ENCODE measurements at places on chromosomes 5 and 9. TPM values are rescaled to one million over a fixed set of nuclear protein-coding genes. Genes with fewer than 3 reads are reported as not detected.

Gene DNAI1
- not detected for total RNA-seq

Gene PCDHB13
- 1.1 TPM for total RNA-seq

Gene FOXB2
- not detected for total RNA-seq

Gene LHX2
- total RNA-seq, result not detected

Gene GABRA6
- not detected for total RNA-seq

Gene TOR4A
- total RNA-seq, result 35.7 TPM

Gene ATG10
- total RNA-seq, result 10.9 TPM

Gene RGS7BP
- total RNA-seq, result 1.7 TPM

Gene PCDHB15
- 0.56 TPM for total RNA-seq

Gene NRG2
- 2.8 TPM for total RNA-seq

Gene ANKRD18A
- total RNA-seq, result 0.13 TPM

Gene RGS3
- total RNA-seq, result 229 TPM

Gene SPATA31A3
- total RNA-seq, result not detected

Gene PLPPR1
- total RNA-seq, result not detected

Gene RNF180
- 6.1 TPM for total RNA-seq

Gene RAB3C
- not detected for total RNA-seq

Gene SLC6A3
- total RNA-seq, result not detected

Gene AGXT2
- total RNA-seq, result not detected

Gene ZCCHC9
- total RNA-seq, result 20.3 TPM

Gene ZNF883
- total RNA-seq, result 1.7 TPM

Gene GADD45G
- total RNA-seq, result 0.53 TPM

Gene OR1J2
- total RNA-seq, result not detected

Gene LOX
- total RNA-seq, result 78.5 TPM

Gene QRFP
- total RNA-seq, result not detected

Gene IFNA2
- not detected for total RNA-seq

Gene HACD4
- 1.7 TPM for total RNA-seq

Gene SPINK5
- total RNA-seq, result 0.13 TPM

Gene NR5A1
- total RNA-seq, result not detected
